ENCODE measurements at places on chromosomes 5 and 9. TPM values are rescaled to one million over a fixed set of nuclear protein-coding genes. Genes with fewer than 3 reads are reported as not detected.
A peak's percentile ranks its signal among the peaks of the same experiment; 100 is the strongest.

The SLC6A7 gene
- polyA plus RNA-seq = 0.39 TPM

The RNF183 gene
- 0.85 TPM for polyA plus RNA-seq

- H3K36me3 ChIP-seq = no peaks in the 10 kb centered on the region
- peaks cover 10% of the 10 kb centered on the region for H3K27me3 ChIP-seq
- no peaks in the 10 kb centered on the region for H3K4me1 ChIP-seq
- DNase-seq = no peak
Measured at GRCh38 chr9:33651125-33651524, 127.1 kb downstream of the ANKRD18B start.

GRCh38 chr5:147601652-147602051 lies 91.8 kb upstream of the DPYSL3 start:
- no peaks in the 10 kb centered on the region for H3K27me3 ChIP-seq
- H3K4me3 ChIP-seq = no peak overlapping the region
- DNase-seq = no peak

- H3K4me1 ChIP-seq = no peaks in the 10 kb centered on the region
- no peaks in the 10 kb centered on the region for H3K27me3 ChIP-seq
- H3K36me3 ChIP-seq = no peaks in the 10 kb centered on the region
Measured at GRCh38 chr9:69494763-69495162, 169.7 kb downstream of the ENTREP1 start.

The SNAPC3 gene
- polyA plus RNA-seq = 21.2 TPM

- peaks cover 6% of the 10 kb centered on the region for H3K4me1 ChIP-seq
- peak overlapping the region; percentile 10 for H3K27ac ChIP-seq
- H3K4me3 ChIP-seq = no peak overlapping the region
- H3K27me3 ChIP-seq = no peaks in the 10 kb centered on the region
Measured at GRCh38 chr9:92592946-92593861, 57.4 kb upstream of the ECM2 start.

- no peaks in the 10 kb centered on the region for H3K36me3 ChIP-seq
- H3K27ac ChIP-seq = no peak overlapping the region
- no peaks in the 10 kb centered on the region for H3K4me1 ChIP-seq
- no peak overlapping the region for H3K4me3 ChIP-seq
- no peaks in the 10 kb centered on the region for H3K27me3 ChIP-seq
Measured at GRCh38 chr5:176190886-176191755, 47.1 kb upstream of the SIMC1 start.

The SLC46A2 gene
- polyA plus RNA-seq = not detected

GRCh38 chr9:120388003-120388855 lies 191.7 kb downstream of the CDK5RAP2 start:
- peaks cover 30% of the 10 kb centered on the region for H3K4me1 ChIP-seq
- no peaks in the 10 kb centered on the region for H3K27me3 ChIP-seq
- H3K27ac ChIP-seq = no peak overlapping the region
- no peak overlapping the region for H3K4me3 ChIP-seq
- no peaks in the 10 kb centered on the region for H3K36me3 ChIP-seq

GRCh38 chr9:80503671-80504281 lies 932.0 kb downstream of the TLE4 start:
- peaks cover 8% of the 10 kb centered on the region for H3K4me1 ChIP-seq
- H3K27me3 ChIP-seq = no peaks in the 10 kb centered on the region
- H3K4me3 ChIP-seq = no peak overlapping the region
- DNase-seq = no peak

GRCh38 chr9:95316794-95317118 lies 753 bp downstream of the FANCC start:
- H3K27ac ChIP-seq = peak overlapping the region; percentile 98
- no peaks in the 10 kb centered on the region for H3K27me3 ChIP-seq
- peak overlapping the region; percentile 90 for H3K4me3 ChIP-seq
- peaks cover 14% of the 10 kb centered on the region for H3K4me1 ChIP-seq
- no peaks in the 10 kb centered on the region for H3K36me3 ChIP-seq

DNA sequence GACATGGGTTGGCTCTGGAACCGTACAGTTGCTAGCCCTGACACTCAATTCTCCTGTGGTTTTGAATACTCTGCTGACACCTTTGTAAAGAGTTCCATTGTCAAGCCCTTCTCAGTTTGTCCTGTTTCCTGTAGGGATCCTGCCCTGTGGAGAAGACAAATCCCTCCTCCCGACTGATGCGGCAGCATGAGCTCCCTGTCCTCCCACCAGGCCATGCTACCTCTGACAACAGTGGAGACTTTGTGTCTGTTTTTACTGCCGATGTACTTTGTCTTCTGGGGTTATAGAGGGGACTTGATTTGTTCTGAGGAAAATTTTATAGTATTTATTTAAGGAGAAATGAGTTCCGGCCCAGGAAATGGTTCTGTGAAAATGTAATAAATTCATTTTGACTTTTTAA lies 57.8 kb downstream of the PRLR start:
- no peaks in the 10 kb centered on the region for H3K36me3 ChIP-seq
- H3K27me3 ChIP-seq = no peaks in the 10 kb centered on the region
- H3K4me1 ChIP-seq = peaks cover 6% of the 10 kb centered on the region
- DNase-seq = no peak

The FRMD3 gene
- 3.7 TPM for polyA plus RNA-seq

The DNAH5 gene
- polyA plus RNA-seq = 0.17 TPM

GRCh38 chr5:107388141-107388861 lies 282.4 kb downstream of the EFNA5 start:
- H3K4me1 ChIP-seq = peaks cover 23% of the 10 kb centered on the region
- H3K27ac ChIP-seq = peak overlapping the region; percentile 28
- DNase-seq = peak; percentile 25
- H3K36me3 ChIP-seq = no peaks in the 10 kb centered on the region
- H3K4me3 ChIP-seq = no peak overlapping the region
- H3K27me3 ChIP-seq = no peaks in the 10 kb centered on the region

The FOXD4 gene
- 0.24 TPM for polyA plus RNA-seq

- no peak overlapping the region for H3K27ac ChIP-seq
- no peak for DNase-seq
- H3K36me3 ChIP-seq = no peaks in the 10 kb centered on the region
- H3K4me1 ChIP-seq = peaks cover 46% of the 10 kb centered on the region
Measured at GRCh38 chr9:87567983-87568382, 70.3 kb downstream of the DAPK1 start.

GRCh38 chr5:179777909-179778308 lies 15.9 kb upstream of the LTC4S start:
- no peaks in the 10 kb centered on the region for H3K27me3 ChIP-seq
- H3K36me3 ChIP-seq = no peaks in the 10 kb centered on the region
- no peak overlapping the region for H3K4me3 ChIP-seq
- H3K27ac ChIP-seq = no peak overlapping the region

The CCL19 gene
- polyA plus RNA-seq = not detected

The SVEP1 gene
- polyA plus RNA-seq = 4.7 TPM

- H3K27me3 ChIP-seq = peaks cover 52% of the 10 kb centered on the region
- no peak overlapping the region for H3K4me3 ChIP-seq
- peaks cover 22% of the 10 kb centered on the region for H3K4me1 ChIP-seq
- H3K27ac ChIP-seq = no peak overlapping the region
- DNase-seq = no peak
Measured at GRCh38 chr9:123682746-123683145, 247.2 kb downstream of the DENND1A start.

The SIGMAR1 gene
- polyA plus RNA-seq = 240 TPM

The MLLT3 gene
- polyA plus RNA-seq = 13.6 TPM

The ADRB2 gene
- polyA plus RNA-seq = 1.1 TPM

The KCNN2 gene
- polyA plus RNA-seq = 6.4 TPM

Data from hepatocyte (in vitro differentiated cells).